Activated naive CD4-positive, alpha-beta T cell treated with Interleukin-2 at 50 U/mL for 16 hours (primary cell): ENCODE measurements at places on chromosomes 5 and 9.

- no peak for DNase-seq
These were observed 164.2 kb downstream of the GRIA1 start for GRCh38 chr5:153654504-153655200.

DNA sequence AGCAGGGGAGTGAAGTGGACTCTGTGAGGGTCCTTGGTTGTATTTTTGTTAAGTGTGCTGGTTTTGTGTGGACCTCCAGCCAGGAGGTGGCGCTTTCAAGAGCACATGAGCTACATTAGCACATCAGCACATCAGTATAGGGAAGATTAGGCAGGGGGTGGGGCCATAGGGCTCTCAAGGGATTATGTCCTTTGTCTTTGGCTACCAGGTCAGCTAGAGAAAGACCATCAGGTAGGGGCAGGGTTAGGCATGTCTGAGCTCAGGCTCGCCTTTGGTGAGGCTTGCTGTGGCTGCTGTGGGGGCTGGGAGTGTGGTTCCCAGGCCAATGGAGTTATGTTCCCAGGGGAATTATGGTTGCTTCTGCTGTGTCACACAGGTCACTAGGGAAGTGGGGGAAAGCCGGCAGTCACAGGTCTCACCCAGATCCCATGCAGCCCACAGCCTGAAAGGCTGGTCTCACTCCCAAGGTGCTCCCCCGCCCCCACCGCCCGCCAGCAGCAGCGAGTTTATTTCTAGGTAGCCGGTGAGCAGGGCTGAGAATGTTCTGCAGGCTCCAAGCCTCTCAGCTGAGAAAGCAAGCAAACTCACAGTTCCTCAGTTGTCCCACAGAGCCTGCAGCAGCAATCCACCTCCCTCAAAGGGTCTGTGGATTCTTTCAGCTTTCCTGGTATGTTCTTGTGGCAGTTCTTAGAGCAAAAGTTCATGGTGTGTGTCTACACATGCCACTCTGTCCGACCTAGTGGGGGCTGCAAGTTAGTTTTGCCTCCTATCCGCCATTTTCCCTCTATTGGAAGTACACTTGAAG, 13.7 kb downstream of the OR1J1 start:
- peak; percentile 12 for DNase-seq

- no peak for DNase-seq
These were observed 502.7 kb upstream of the KLF4 start for GRCh38 chr9:107992271-107992670.

- peak; percentile 62 for DNase-seq
These were observed at the start of gene CDKN2A for GRCh38 chr9:21993893-21994555. Gene CDKN2A (minus strand): TSS chr9:21994392.

GRCh38 chr9:135503371-135504261, 3.1 kb downstream of the MRPS2 start:
- DNase-seq: no peak

DNA sequence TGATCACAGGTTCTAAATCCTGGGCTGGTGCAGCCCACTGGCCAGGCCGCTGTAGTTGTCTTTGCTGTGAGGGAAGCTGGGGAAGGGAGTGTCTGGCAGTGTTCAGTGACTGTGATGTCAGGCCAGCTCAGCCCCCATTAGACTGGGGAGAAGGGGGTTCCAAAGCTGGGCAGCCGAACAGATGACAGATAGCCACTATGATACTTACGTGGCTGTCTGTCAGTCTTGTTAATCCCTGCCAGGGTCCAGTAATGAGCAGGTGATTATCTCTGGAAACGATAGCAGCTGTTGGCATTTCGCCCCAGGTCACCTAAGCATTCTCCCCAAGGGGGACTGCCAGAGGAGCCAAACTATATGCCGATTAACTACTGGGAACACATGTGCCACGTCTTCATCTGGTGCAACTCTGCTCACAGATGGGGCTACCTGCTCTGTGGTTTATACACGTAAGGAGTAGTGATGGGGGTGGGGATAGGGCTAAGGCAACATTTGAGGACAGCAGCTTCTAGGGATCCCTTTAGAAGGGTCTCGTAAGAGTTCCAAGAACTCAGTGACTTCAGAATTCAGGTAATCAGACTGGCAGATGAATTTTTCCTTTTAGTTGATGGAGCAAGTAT, 396.3 kb downstream of the KDM4C start:
- no peak for DNase-seq

GRCh38 chr9:86285261-86285660, 2.9 kb upstream of the ISCA1 start:
- DNase-seq: no peak

- no peak for DNase-seq
These were observed 1329.0 kb upstream of the WWC1 start for GRCh38 chr5:166962461-166962860.

DNA sequence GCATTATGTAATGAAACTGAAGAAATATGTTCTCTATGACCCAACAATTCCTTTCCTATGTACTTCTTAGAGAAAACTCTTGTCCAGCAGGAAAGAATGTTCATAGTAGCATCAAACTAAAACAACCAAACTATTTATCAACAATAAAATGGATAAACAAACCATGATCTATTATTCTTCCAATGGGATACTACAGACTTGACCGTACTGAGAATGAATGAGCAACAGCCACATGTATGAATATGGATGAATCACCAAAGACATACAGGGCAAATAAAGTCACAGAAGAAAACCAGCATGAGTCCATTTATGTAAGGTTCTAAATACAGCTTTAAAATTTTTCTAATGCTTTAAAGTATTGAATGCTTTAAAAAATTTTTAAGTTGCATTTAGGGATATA, 73.6 kb upstream of the SUSD1 start:
- no peak for DNase-seq

DNA sequence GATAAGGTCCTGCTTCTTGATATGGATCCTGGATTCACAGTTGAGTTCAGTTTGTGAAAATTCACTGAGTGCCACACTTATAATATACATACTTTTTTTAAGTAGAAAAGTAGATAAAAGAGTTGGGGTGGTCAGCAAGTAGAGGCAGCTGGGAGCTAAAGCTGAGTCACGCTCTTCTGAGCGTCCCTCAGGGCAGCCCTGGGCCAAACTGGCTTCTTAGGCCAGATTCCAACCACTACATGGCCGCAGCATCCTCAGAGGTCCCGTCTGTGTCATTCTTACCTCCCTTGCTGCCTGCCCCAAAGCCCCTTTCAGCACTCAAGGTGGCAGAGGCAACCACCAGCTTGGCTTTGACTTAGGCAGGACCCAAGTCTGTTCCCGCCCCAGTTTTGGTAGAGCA, 123.3 kb upstream of the TBC1D2 start:
- no peak for DNase-seq

DNA sequence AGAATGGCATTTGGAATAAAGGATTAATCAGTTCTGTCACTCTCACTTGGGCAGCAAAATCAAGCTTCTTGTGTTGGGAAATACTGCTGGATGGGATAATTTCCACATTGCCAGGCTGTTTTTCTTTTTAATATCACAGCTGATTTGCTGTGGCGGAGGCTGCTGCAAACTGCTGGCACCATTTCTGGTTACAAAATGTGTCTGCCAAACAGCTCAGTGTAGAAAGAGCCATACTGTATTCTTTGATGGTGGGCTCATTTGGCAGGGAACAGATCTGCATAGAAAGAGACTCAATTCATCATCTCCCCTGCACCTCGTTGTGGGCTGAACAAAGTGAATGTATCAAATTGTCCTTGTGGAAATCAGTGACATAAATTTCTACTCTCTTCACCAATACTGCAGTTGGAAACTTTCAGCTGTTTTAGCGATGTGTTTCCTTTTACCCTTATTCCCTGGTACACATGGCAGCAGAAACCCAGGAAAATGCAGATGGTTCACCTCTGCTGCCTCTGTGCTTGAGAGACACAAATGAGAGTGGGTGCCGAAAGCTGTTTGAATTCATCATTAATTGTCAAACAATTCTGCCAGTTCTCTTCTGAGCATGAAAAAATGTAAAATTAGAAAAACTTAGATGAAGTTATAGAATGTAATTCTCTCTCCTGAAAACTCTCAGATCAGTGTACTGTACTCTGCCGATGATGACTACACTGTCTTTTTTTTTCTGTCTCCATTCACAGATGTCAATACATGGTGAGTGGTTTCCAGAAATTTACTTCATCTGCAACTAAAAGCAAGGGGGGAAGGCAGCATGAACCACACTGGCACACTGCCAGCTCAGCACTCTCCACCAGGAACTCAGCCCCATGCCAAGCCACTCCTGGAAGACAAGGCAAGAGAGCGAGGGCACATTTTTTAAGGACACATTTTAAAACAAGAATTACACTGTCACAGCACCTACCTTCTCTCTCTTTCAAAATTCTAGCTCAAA, 75.0 kb downstream of the HMHB1 start:
- no peak for DNase-seq

GRCh38 chr5:59126708-59127573, 544.1 kb downstream of the RAB3C start:
- DNase-seq: no peak

DNA sequence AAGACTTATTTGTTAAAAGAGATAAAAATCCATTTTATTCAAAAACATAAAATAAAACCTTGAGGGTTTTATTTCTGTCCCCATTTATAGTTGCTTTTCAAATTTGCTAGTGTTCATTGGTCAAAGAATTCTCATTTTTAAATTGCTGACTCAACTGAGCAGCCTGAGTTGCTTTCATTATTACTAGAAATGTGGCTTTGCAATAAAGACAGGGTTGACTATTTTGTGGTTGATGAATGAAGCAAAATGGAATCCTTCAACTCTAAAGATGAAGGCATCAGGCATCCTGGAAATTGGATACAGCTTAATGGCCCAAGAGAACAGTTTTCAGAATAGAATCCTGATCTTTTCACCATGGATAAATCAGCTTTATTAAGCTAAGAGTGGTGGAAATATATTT, 23.9 kb upstream of the PPP3R2 start:
- DNase-seq: no peak

GRCh38 chr9:78368236-78368635, 71.3 kb downstream of the PSAT1 start:
- no peak for DNase-seq

GRCh38 chr5:146066968-146067367, 38.4 kb downstream of the PLAC8L1 start:
- DNase-seq: no peak

DNA sequence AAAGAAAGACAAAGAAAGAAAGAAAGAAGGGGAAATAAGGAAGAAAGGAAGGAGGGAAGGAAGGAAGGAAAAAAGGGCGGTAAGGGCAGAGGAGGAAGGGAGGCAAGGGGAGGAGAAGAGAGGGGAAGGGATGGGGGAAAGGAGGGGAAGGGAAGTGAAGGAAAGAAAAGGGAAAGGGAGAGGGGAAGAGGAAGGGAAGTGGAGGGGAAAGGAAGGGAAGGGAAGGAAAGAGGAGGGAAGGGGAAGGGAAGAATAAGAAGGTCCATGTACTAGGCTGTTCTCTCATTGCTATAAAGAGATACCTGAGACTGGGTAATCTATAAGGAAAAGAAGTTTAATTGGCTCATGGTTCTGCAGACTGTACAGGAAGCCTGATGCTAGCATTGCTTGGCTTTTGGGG, 217.1 kb downstream of the ENC1 start:
- no peak for DNase-seq

GRCh38 chr9:4366591-4367330, 66.9 kb upstream of the GLIS3 start:
- DNase-seq: peak; percentile 14

DNA sequence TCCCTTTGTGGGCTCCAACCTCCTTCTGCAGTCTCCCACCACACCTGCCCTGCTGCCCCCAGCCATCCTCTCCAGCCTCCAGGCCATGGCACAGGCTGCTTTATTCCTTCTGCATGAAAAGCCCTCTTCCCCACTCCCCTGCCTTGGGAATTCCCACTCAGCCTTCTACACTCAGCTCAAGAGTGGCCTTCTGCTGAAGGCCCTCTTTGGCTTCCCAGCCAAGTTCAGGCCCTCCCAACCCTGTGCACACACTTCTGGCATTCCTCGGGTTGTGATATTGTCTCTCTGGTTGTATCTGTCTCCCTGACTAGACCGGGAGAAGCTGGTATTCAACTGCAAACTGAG, 5.7 kb downstream of the SHB start:
- no peak for DNase-seq

- no peak for DNase-seq
These were observed 286.7 kb upstream of the PTPRD start for GRCh38 chr9:10899509-10899908.

- no peak for DNase-seq
These were observed 56.1 kb upstream of the PIP5K1B start for GRCh38 chr9:68648971-68649370.

DNA sequence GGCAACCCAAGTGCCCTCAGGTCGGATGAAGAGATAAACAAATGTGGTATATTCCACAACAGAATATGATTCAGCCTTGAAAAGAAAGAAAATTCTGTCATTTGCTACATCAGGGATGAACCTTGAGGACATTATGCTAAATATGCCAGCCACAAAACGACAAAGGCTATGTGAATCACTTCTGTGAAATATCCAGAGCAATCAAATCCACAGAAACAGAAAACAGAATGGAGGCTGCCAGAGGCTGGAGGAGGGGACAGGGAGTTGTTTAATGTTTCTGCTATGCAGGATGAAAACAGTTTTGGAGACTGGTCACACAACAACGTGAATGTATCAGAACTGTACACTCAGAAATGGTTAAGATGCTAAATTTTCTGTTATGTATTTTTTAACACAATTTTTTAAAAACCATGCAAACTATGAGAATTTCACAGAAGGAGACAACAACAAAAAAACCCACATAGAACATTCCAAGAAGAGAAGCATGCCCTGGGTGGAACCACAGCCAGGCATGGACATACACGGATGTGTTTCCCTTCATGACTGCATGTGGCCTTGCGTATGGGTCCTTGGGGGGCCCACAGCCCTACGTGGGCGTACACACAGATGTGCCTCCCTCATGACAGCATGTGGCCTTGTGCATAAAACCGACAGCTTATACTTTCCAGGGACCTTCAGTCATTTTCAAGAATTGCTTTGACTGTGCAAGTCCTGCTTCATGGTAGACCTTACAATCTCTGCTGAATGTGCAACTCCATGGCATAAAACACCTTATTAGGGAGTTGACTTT, 146.7 kb downstream of the ROR2 start:
- no peak for DNase-seq

DNA sequence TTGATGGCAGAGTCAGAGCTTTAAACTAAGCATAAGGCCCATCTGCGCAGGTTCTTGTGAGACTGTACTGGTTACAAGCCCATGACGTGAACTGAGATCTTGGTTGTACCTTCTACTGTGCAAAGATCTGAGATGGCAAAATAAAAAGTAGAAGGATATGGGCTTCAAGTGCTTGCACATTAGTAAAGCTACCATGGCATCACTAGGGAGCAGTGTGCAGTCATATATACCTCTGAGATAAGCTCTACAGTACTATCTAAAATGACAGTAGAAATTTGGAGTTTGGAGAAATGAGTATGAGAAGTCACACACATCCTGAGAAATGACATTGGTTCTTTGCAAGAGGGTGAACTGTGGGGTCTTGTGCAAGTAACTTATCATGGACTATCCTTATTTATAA, 408.2 kb upstream of the PRR16 start:
- DNase-seq: no peak
